ENCODE measurements at places on chromosomes 2 and 18.

GRCh38 chr2:239321596-239322415, 79.0 kb downstream of the HDAC4 start:
- DNase-seq, result no peak

DNA sequence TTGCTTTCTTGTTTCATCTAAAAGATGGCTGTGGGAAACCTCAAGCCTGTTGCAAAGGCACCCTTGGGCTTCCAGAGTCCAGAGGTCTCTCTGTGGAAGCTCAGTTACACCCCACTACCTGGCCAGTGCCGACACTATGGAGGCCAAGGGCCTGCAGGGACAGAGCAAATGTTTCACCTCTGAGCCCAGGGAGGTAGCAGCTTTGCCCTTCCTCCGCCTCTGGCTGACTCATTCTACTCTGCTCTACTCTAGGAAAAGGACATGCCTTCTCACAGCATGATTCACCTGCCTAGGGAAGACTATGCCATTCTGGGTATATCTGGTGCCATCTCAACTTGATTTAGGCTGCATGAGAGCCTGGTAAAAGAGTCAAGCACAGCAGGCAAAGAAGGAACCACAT, 12.2 kb downstream of the MYOM1 start:
- DNase-seq, result peak; percentile 43

DNA sequence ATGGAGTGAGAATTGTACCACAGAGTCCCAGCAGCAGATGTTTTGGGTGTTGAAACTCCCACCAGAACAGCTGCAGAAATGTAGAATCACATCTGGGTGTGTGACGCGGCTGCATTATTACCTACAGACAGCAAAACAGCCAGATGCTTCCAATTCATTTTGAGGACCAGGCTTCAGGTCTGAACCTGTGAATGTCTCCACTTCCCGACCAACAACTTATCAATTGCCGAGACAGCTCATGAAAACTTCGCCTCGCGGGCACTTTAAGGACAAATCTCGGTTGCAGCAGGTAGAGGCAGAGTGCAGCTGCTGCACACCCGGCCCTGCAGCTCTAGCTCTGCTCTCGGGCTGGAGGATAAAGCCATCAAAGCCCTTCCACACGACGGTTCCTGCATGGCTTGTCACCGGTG, 202.0 kb downstream of the HRH4 start:
- DNase-seq, result no peak

DNA sequence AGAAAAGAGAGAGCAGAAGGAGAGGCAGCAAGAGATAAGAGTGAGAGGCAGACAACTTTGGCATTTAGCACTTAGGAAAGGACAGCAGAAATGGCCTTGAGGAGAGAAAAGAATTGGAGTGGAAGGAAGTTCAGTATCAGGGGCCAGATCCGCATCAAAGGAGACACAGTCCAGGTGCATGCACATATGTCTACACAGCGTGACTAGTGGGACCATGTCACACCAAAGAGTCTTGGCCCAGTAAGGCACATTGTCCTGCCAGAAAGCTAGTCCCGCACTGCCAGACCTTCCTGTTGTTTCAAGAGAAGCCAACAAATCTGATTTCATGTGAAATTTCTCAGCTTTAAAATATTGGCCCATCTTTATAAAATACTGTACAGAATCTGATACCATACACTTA, 8.5 kb upstream of the STK39 start:
- no peak for DNase-seq

DNA sequence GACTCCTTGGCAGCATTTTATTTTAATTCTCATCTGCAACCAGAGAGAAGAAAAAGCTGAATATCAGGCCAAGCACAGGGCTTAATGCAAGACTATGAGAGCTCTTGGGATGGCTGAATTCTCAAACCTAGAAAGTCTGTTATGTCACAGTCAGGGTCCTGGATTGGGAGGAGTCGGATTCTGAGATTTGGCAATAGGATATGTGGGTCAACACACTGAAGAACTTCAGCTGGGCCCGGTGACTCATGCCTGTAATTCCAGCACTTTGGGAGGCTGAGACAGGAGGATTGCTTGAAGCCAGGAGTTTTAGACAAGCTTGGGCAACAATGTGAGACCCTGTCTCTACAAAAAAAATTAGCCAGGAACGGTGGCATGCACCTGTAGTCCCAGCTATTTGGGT, 102.4 kb downstream of the COL3A1 start:
- no peak for DNase-seq

DNA sequence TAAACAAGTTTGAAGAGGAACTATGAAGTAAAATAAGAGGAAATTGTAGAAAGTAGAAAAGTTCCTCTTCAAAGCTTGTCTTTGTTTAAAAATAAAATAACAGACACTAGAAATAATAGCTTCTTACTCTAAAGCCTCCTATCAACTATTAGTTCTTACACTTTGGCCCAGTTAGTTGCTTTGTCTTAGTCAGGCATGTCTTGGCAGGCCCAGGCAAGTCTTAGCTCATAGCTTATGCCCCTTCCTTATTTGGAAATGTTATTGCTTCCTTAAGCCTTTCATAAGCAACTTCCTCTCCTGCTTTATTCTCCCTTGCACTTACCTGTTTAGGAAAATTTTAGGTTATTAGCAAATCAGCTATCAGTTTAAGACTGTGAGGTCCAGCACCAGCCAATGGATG, 950.6 kb upstream of the LRATD1 start:
- no peak for DNase-seq

- DNase-seq, result no peak
These were observed 111.0 kb upstream of the MAP4K3 start for GRCh38 chr2:39547811-39548719.

- DNase-seq, result no peak
These were observed 41.2 kb downstream of the MCFD2 start for GRCh38 chr2:46874236-46874929.

GRCh38 chr2:1278861-1279260, 134.4 kb upstream of the TPO start:
- DNase-seq, result no peak

All from Caki2 (cell line).